ENCODE measurements at places on chromosomes 2 and 18. TPM values are rescaled to one million over a fixed set of nuclear protein-coding genes. Genes with fewer than 3 reads are reported as not detected.

DNA sequence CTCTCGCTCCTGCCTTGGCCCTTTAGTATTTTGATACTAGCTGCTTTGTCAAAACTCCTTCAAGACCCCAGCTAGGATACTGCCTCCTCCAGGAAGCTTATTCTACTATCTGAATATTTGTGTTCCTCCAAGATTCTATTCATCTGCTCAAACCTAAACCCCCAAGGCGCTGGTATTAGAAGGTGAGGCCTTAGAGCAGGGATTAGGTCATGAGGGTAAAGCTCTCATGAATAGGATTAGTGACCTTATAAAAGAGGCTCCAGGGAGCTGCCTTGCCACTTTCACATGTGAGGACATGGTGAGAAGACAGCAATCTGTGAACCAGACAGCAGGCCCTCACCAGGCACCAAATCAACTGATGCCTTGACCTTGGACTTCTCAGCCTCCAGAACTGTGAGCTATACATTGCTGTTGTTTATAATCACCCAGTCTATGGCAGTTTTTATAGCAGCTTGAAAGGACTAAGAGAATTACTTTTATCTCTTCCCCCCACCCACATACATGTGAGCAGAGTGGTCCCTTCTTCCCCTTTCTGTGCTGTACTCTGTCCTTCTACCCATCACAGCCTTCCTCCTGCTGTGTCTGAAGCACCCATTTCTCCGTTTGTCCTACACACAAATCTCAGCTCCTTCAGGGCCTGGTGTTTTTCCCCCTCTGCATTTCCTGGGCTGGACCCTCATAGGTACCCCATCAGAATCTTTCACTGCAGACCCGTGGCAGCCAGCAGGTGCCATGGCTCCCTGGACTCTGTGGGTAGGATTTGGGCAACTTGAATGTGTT is 54.5 kb downstream of the HS1BP3 start:
- H3K36me3 ChIP-seq = no peaks in the 10 kb centered on the region
- no peaks in the 10 kb centered on the region for H3K4me1 ChIP-seq
- H3K27me3 ChIP-seq = no peaks in the 10 kb centered on the region

GRCh38 chr18:29749704-29750103 is 1292.8 kb downstream of the DSC3 start:
- no peaks in the 10 kb centered on the region for H3K27me3 ChIP-seq
- no peaks in the 10 kb centered on the region for H3K36me3 ChIP-seq
- H3K4me1 ChIP-seq = no peaks in the 10 kb centered on the region
- no peak overlapping the region for H3K4me3 ChIP-seq

- H3K4me3 ChIP-seq = no peak overlapping the region
- no peaks in the 10 kb centered on the region for H3K36me3 ChIP-seq
- H3K4me1 ChIP-seq = no peaks in the 10 kb centered on the region
- no peaks in the 10 kb centered on the region for H3K27me3 ChIP-seq
Observed at GRCh38 chr2:1011006-1011405, 60.4 kb downstream of the SNTG2 start.

Gene CCDC93
- polyA plus RNA-seq = 3.2 TPM

Gene POTEC
- not detected for polyA plus RNA-seq

Gene ASPRV1
- polyA plus RNA-seq = 1.1 TPM

Gene PLB1
- polyA plus RNA-seq = 0.91 TPM

DNA sequence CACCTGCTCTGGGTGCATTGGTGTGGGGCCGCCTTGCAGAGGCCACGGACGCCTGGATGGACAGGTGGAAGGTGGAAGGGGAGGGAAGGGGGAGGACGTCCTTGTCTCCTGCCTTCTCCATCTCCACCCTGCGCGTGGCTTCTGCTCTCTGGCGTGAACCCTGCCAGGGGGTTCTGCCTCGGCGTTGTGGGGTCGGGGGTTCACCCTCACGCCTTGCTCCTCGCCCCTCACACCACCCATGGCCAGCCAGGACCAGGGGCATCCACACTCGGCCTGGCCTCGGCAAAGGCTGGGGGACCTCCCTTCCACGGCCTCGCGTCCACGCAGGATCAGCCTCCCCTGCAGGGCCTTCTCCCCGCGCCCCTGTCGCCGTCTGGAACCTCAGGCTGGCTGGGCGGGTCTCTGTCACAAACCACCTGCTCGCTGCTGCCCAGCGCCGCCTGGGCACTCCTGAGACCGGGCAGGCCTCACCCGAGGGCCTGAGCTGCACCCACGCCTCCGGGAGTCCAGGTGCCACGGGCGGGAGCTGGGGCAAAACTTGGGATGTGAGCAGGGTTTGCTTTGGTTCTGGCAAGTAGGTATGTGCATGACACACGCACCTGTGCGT is 655.9 kb downstream of the GALR1 start:
- no peaks in the 10 kb centered on the region for H3K36me3 ChIP-seq
- no peak overlapping the region for H3K4me3 ChIP-seq
- no peak for DNase-seq
- H3K4me1 ChIP-seq = no peaks in the 10 kb centered on the region

DNA sequence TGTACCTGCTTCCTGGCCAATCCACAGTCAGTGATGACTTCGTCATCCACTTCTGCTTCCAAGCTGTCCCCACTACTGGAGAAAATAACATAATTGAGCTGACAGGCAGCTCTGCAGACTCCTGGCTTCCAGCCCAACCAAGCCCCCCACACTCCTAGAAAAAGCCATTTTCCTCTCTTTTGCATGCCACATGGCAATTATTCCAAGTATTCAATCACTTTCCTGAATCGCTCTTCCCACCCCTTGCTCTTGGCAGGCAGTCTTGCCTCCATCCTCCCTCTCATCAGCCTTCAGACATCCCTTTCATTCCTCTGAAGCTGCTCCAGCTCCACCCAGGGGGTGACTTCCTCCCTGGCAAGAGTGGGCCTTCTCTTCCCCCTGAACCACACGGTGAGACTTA is 14.3 kb upstream of the ST8SIA5 start:
- no peak overlapping the region for H3K4me3 ChIP-seq
- H3K4me1 ChIP-seq = no peaks in the 10 kb centered on the region
- H3K36me3 ChIP-seq = no peaks in the 10 kb centered on the region
- H3K27ac ChIP-seq = no peak overlapping the region

Gene FSHR
- not detected for polyA plus RNA-seq

Data from CD4-positive, alpha-beta memory T cell (primary cell).